HFF-Myc (cell line): ENCODE measurements at places on chromosomes 11 and 22.
A peak's percentile ranks its signal among the peaks of the same experiment; 100 is the strongest.

DNA sequence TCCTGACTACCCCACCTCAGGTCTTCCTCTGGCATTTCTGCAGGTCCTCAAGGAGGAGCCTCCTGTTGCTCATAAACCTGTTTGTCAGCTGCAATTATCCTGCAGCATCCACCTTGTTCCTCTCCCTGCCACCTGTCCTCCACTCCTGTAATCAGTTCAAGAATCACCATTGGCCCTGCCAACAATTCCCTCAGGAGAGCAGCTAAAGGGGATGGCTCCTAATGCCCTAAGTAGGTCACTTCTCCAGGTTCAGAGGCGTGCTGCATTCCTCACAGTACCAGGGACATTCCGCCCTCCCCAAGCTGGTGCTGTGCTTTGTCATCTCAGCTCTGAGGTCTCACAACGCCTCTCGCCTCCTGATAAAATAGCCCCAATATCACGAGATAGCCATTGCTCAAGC, 2.1 kb downstream of the CLDN25 start:
- no peak for DNase-seq

DNA sequence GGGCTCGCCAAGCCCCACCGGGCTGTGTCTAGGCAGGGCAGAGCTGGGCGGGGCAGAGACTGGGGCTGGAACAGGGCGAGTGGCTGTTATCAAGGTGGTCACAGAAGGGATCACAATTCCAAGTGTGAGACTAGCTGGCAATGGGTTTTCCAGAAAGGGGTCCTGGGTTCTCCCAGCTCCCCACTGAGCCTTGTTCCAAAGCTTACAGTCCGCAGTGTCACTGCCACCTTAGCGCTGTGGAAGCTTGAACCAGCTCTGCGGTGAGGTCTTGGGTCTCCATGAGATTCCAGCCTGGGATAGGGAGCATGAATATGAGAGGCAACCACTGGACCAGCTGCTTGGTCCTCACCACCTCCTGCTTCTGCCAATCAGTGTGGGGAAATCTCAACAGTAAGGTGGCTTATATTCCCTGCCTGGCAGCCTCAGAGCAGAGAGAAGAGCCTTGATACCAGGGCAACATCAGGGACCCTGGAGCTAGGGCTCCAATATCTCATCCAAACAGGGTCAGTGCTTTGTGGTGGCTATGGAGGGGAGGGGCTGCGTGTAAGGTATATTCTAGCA, 831 bp downstream of the CD44 start:
- no peak for DNase-seq

- DNase-seq, result no peak
Observed at GRCh38 chr11:115084231-115084630, 405.9 kb downstream of the NXPE2 start.

- peak; percentile 91 for DNase-seq
Observed at GRCh38 chr22:46069521-46070214, 80.7 kb upstream of the PPARA start.

GRCh38 chr22:36811094-36811800, 5.6 kb downstream of the PVALB start:
- no peak for DNase-seq
